Amygdala (tissue), 56 donors: ENCODE measurements at places on chromosomes 4 and X.

- no peak for DNase-seq
Observed at GRCh38 chr4:7959078-7959477, 19.4 kb upstream of the AFAP1 start.

- no peak for DNase-seq
Observed at GRCh38 chrX:144006811-144007210, 122.9 kb downstream of the UBE2NL start.

DNA sequence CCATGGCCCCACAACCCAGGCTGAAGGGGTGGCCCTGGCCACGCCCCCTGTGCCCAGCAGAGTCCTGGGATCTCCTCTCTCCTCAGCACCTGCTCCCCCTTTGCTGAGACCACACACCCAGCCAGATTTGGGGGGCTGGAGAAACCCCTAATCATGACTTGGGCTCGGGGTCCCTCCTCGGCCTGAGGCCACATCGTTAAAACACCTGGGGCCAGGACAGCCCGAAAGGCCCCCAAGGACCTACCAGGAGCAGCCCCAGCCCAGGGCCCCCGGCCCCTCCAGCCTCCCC is 116.7 kb downstream of the FAM53A start:
- DNase-seq: no peak

GRCh38 chr4:11497212-11497806 is 68.6 kb upstream of the HS3ST1 start:
- no peak for DNase-seq

DNA sequence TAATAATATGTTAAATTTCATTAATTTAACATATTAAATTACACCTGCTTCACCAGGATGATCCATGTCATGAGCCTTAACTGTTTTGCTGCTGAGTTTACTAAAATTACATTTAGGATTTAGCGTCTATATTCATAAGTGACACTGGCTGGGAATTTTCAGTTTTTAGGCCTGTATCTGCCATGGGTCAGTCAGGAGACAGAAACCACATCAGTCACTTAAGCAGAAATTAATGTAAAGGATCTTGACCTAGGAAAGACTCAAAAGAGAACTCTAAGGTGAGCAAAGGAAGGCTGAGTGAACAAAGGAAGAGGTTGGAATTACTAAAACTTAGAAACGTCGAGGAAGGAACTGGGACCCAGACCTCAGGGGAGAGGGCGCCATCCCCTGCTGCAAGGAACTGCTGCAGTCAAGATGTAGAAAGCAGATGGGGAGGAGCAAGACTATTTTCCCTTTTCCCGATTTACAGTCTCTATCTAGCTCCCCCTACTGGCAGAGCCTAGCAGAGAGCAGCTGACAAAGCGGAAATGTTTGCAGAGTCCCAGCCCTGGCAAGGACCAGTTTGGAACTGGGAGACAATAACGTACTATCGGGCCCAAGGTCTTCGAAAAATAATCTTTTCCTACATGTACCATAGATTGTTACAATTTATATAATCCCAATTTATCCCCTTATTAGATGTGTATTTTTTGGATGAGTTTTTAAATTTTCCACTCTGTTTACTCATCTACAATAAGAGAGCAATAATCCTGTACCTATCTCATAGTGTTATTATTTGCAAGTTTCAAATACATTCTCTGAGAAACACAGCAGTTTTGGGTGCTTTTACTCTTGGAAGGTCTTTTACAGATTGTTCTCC is 22.6 kb upstream of the RBBP7 start:
- peak; percentile 1 for DNase-seq

DNA sequence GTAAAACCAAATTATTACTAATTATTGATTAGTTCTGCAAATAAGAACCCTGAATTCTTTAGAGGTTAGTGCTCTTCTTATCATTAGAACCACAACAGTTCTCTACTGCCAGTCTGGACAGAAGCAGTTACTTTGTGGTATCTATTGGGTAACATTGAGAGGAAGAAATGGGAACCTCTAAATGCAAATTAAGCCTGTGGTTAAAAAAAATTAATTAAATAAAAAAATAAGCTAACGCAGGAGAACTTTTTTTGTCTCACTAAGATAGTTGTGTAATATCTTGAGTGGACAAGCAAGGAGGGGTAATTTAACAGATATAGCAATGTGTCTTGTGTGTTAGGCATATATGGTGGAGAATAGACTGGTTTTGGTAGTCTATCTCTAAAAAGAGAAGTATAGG is 32.9 kb upstream of the TET2 start:
- DNase-seq: no peak

- DNase-seq: no peak
Observed at GRCh38 chrX:143429131-143429530, 88.1 kb downstream of the SPANXN3 start.

- DNase-seq: no peak
Observed at GRCh38 chr4:25889589-25890503, 24.2 kb upstream of the SMIM20 start.

DNA sequence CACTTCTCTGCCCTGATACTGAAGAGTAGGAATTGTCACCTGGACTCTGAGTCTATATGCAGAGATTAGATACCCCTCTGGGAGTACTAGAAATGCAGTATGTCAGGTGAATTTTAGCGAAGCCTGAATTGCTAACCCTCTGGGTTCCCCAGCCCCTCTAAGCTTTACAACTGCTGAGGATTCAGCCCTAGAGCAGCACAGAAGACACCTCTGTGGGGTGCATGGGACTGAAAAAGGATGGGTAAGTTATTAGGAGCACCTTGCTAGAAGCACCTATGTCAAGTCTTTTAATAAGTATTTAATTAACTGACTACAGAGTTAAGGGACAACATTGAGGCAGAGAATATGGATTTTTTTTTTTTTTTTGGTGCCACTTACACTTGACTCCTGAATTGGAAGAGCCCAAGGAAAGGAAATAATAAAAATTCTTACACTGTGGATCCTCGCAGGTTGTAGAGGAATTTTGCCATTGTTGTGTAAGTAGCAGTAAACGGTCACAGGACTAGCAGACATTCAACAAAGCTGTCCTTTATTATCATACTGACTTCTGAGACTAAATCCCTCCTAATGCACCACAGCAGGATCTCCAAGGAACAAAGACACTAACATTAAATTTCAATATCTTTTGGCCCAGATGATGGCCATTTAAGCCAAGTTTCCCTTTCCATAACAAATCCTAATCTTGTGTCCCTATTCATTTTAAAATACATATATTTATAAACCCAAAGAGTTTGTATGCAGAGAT is 253.2 kb downstream of the ANKRD50 start:
- DNase-seq: no peak

DNA sequence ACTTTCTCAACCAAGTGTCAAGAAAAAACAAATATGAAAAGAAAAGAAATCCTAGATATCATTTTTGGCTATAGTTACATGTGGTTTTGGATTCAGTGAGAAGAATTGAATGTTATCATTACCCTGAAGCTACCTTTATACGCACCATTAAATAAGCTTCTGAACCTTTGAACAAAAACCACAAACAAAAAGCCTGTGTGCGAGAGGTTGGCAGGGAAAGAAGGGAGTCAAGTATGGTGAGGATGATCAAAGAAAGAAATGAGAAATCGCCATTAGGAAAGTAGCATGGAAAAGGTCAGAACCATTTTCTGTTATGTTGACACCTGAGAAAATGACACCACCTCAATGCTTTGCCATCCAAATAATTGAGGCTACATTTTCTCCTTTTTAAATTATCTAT is 1.2 kb upstream of the SLC7A11 start:
- no peak for DNase-seq

DNA sequence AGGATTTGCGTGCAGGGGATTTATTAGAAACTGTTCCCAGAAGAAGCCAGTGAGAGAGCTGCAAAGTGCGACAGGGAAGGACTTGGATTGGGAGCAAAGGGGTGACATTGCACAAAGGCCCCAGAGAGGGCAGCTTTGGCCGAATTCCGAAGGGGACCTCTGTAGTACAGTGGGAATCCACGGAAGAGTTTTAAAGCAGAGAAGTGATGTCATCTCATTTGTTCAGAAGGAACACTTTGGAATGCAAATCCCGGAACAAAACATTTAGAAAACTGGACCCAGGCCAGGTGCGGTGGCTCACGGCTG is 71.7 kb downstream of the FAM184B start:
- DNase-seq: no peak

DNA sequence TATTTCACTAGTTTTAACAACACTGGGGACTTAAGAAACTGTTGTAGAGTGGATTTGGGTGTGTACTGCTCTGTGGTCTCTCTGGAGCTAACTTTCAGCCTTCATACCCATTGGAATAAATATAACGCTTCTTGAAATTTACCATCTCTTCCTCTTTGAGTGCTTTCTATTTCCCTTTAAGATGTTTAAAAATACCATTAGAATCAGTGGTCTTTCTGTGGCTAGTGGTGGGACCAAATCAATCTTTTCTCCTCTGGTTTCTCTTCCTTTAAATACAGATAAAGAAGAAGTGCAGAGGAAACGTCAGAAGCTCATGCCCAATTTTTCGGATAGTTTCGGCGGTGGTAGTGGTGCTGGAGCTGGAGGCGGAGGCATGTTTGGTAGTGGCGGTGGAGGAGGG is 92.0 kb downstream of the NFKB1 start:
- DNase-seq: no peak

GRCh38 chrX:40543661-40544328 is 37.0 kb upstream of the ATP6AP2 start:
- DNase-seq: no peak

DNA sequence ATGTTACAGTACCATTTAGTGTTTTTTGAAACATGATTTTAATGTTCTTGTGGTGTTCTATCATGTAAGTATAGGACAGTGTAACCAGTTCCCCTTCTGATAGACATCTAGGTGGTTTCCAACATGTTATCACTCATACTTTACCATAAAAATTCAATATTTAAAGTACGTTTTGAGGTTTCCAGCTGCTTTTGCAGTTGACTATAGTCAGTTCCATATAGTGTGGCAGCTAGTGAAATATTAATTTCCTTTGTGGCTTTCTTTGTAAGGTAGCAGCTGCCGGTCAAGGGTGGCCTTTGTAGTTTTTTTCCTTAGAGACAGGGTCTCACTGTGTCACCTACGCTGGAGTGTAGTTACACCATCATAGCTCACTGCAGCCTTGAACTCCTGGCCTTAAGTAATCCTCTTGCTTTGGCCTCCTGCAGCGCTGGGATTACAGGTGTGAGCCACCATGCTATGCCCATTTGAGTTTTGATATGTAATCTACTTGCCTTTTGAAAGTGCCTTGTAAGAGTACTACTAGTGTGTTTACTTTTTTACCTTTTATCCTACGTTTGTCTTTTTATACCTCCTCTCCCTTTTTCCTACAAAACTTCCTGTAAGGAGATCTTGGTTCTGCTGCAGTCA is 63.0 kb downstream of the ARHGAP10 start:
- no peak for DNase-seq

DNA sequence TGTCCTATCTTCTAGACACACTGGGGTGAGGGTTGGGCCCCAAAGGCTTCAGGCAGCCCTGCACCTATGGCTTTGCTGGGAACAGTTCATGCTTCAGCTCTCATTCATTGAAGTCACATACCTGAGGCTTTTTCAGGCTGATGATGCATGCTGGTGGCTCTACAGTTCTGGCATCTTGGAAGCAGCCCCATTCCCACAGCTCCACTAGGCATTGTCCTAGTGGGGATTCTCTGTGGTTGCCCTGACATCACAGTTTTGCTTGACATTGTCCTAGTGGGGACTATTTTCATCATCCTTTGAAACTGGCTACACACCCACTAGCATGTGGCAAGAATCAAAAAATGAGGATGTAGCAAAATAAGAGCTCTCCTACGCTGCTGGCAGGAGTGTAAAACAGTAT is 37.7 kb upstream of the C4orf17 start:
- no peak for DNase-seq

DNA sequence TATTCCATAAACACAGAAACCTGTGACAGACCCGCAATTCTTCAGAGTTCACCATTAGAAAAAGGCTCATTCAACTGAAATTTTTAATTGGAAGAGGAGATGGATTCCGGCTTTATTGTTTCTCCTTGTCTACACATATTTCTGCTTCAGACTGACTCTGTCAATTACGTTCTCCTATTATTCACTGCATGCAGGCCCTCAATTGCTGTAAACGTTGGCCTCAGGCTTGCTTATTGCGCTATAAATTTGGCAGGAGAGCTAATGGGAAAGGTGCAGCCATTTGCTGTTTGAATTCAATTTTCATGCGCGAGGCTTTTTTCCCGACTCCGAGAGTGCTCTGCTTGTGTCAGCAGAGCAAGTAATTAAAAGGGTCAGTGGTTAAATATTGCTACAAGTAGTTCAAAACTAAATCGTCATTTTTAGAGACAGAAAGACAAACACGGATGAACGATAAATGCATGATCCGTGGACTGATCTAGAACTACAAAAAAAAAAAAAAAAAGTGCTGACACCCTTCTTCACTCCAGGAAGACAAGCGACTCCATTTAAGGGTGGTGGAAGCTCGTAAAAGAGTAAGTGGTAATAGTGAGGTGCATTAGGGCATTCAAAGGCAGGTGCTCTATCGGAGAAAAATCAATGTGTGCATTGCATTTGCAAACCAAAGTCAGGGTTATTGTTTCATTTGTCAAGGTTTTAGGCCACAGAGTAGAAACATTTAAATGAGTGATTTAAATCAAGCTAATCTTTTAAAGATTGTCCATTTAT is 841.6 kb upstream of the FRG1 start:
- no peak for DNase-seq

- DNase-seq: no peak
Observed at GRCh38 chrX:16848541-16848940, 21.6 kb downstream of the RBBP7 start.

- DNase-seq: no peak
Observed at GRCh38 chrX:123869488-123869887, 9.6 kb downstream of the XIAP start.
